ENCODE measurements at places on chromosomes 1 and 21.
A peak's percentile ranks its signal among the peaks of the same experiment; 100 is the strongest.

DNA sequence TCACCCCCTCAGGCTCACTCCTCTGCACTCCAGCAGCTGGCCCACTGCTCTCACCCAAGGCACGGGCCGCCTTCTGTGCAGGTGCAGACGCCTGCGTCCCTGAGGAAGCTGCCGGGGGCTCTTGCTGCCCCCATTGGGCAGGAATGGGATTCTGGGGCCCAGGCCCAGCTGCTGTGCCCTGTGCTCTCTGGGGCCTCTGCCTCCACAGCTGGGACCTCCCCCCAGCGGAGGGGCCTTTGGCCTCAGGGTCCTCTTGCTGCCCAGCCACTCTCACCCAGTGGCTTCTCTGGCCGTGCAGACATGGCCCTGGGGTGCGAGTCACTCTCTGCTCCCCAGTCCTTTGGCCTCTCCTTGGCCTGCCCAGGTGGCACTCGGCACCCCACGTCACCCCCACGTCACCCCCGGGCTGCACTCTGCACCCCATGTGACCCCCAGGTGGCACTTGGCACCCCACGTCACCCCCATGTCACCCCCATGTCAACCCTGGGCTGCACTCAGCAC lies 19.1 kb upstream of the LRRC3 start:
- no peak for DNase-seq

DNA sequence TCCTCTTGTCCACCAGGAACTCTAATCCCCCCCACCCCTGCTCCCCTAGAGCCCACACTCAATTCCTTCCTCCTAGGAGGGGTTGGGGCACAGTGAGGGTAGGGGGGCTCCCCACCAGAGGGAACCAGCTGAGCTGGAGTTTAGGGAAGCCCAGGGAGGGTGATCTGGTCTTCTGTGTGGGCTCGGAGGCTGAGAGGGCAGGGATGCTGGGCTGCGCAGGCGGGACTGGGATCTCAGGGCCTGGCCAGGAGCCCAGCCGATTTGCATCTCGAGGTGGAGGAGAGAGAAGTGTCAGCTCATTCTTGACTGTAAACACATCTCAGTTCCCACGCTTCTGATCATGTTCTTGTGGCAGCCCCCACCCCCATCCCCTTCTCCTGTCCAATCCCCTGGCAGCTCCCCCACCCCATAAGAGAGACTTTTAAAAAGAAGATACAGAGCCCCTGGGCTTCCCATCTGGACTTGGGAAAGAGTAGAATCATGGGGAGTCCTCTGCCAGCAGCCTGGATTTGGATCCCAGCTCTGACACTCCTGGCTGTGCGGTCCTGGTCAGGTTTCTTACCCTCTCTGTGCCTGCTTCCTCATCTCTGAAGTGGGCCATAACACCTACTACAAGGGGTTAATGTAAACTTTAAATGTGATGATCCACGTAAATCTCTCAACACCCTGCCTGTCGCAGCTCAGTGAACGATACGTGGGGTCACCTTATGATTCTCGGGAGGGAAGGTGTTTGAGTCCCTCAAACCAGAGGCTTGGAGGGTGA lies 6.6 kb downstream of the PEAR1 start:
- DNase-seq: no peak

GRCh38 chr1:150152772-150153456 lies 3.2 kb downstream of the PLEKHO1 start:
- DNase-seq: peak; percentile 71

GRCh38 chr1:226629210-226629895 lies 80.8 kb downstream of the STUM start:
- DNase-seq: no peak
